A549 treated with dexamethasone at 1 μM for 4 hours (cell line): ENCODE measurements at places on chromosomes 2 and 18. TPM values are rescaled to one million over a fixed set of nuclear protein-coding genes. Genes with fewer than 3 reads are reported as not detected.

SKA1 gene
- 12.4 to 15.3 TPM (median 13.4 TPM) in 5 replicates for total RNA-seq

SLC5A7 gene
- not detected in 5 replicates for total RNA-seq

AAK1 gene
- 9.1 to 22.7 TPM (median 18.5 TPM) in 5 replicates for total RNA-seq

C2orf15 gene
- total RNA-seq = 0.48 to 0.58 TPM (median 0.57 TPM) in 5 replicates

BBS5 gene
- 4.4 to 5.8 TPM (median 5.0 TPM) in 5 replicates for total RNA-seq

CRYBA2 gene
- 0.31 TPM in 1 of 5 replicates, not detected in the others for total RNA-seq

LOXHD1 gene
- not detected in 5 replicates for total RNA-seq

ZNF396 gene
- 0.58 to 0.75 TPM (median 0.64 TPM) in 5 replicates for total RNA-seq

ELMOD3 gene
- 10.2 to 10.8 TPM (median 10.5 TPM) in 5 replicates for total RNA-seq

UGT1A9 gene
- 3.9 to 5.2 TPM (median 4.5 TPM) in 5 replicates for total RNA-seq

ANKRD62 gene
- total RNA-seq = not detected in 5 replicates

CD8B2 gene
- total RNA-seq = not detected in 5 replicates

PTPRM gene
- total RNA-seq = 24.5 to 44.8 TPM (median 37.2 TPM) in 5 replicates

GAL3ST2 gene
- total RNA-seq = 0.15 to 0.27 TPM (median 0.25 TPM) in 5 replicates

IL37 gene
- total RNA-seq = 0.23 TPM in 1 of 5 replicates, not detected in the others

IL1F10 gene
- not detected in 5 replicates for total RNA-seq

YES1 gene
- total RNA-seq = 20.9 to 30.5 TPM (median 27.5 TPM) in 5 replicates

VAMP8 gene
- 13.9 to 21.4 TPM (median 15.6 TPM) in 5 replicates for total RNA-seq

MC5R gene
- not detected in 5 replicates for total RNA-seq

SCN2A gene
- 0.01 to 0.04 TPM (median 0.02 TPM) in 3 of 5 replicates, not detected in the others for total RNA-seq

VIT gene
- total RNA-seq = not detected in 5 replicates

LNPK gene
- total RNA-seq = 13.9 to 18.6 TPM (median 16.1 TPM) in 5 replicates

RAX gene
- total RNA-seq = not detected in 5 replicates

TPO gene
- total RNA-seq = 0.12 to 0.20 TPM (median 0.17 TPM) in 4 of 5 replicates, not detected in the other

NT5DC4 gene
- total RNA-seq = 0.05 TPM in 1 of 5 replicates, not detected in the others

SPRED2 gene
- total RNA-seq = 31.0 to 41.3 TPM (median 36.3 TPM) in 5 replicates

BCL2 gene
- total RNA-seq = 0.51 to 0.68 TPM (median 0.64 TPM) in 5 replicates
